Activated T-helper 1 cell treated with anti-CD3 and anti-CD28 coated beads, Interleukin-12 subunit alpha, Interleukin-12 subunit beta, Interleukin-2, Interleukin-4 antibody, amounts not matched to agents 30 ng/mL and 10 ng/mL and 1 ng/mL, durations not matched to agents 14 hours and 24 hours and 36 hours (primary cell): ENCODE measurements at places on chromosomes 5 and 9. TPM values are rescaled to one million over a fixed set of nuclear protein-coding genes. Genes with fewer than 3 reads are reported as not detected.

DNA sequence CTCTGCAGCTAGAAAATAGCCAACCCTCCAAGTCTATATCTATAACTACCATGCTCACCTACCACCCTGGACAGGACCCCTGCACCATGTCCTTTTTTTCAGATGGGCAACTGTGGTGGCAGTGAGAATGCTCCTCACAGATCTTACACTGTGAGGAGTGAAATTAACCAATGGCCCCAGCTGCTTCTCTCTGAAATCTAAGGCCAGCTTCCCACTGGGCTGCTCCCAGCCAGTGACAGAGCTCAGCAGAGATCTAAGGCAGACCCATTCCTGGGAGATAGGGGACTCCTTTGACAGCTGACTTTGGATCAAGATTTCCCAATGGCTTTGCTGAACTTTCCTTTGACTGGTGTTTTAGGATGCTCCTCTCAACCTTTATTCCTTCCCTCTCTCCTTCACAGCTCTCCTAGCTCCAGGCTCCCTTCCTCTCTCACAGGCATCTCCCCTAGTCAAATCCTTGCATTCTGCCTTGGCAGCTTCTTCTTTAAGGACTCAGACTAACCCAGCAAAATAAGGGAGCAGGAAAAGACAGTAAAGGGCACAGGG is 1.6 kb upstream of the ARAP3 start:
- DNase-seq: no peak

Gene SLC4A9
- total RNA-seq: not detected in 2 replicates

Gene SLC27A6
- not detected in 2 replicates for total RNA-seq

Gene LCN10
- 0.39 and 0.59 TPM in 2 replicates for total RNA-seq
